ENCODE measurements at places on chromosomes 7 and 10.

- no peak for DNase-seq
These were observed 100.9 kb downstream of the TES start for GRCh38 chr7:116311259-116311658.

GRCh38 chr10:122847782-122848604, 2.3 kb upstream of the CUZD1 start:
- no peak for DNase-seq

GRCh38 chr7:64879800-64880199, 23.3 kb upstream of the ZNF273 start:
- no peak for DNase-seq

DNA sequence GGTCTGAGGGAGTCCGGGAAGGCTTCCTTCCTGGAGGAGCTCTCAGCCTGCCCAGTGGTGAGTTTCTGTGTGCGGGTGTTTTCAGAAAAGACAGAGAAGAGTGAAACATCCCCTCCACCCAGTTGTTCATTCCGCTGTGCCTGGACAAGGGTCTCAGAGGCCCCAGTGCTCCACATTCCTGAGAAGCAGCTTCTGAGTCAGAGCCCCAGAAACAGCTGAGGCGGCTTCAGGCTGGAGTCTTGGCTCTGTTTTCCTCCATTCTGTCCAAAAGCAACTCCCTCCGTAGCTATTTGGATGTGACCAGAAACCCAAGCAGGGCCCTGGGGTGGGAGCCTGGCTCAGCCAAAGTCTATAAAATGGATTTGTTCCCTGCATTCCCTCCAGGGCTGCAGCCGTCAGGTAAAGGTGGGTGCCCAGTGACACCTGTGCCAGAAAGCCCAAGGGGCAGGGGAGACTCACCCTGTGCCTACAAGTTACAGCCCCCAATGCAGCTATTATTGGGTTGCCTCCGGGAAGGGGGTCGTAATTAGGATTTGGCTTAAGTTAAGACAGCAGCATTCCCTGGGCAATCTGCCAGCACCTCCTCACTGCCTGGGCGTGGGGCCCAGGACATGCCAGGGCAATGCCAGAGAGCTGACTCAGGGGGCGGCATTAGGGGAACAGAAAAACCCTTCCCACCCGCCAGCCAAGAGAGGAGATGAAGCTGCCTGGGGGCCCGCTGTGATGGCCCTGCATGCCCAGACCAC, 13.1 kb upstream of the CAMK2G start:
- no peak for DNase-seq

GRCh38 chr10:67698164-67698563, 2.2 kb upstream of the CTNNA3 start:
- no peak for DNase-seq

DNA sequence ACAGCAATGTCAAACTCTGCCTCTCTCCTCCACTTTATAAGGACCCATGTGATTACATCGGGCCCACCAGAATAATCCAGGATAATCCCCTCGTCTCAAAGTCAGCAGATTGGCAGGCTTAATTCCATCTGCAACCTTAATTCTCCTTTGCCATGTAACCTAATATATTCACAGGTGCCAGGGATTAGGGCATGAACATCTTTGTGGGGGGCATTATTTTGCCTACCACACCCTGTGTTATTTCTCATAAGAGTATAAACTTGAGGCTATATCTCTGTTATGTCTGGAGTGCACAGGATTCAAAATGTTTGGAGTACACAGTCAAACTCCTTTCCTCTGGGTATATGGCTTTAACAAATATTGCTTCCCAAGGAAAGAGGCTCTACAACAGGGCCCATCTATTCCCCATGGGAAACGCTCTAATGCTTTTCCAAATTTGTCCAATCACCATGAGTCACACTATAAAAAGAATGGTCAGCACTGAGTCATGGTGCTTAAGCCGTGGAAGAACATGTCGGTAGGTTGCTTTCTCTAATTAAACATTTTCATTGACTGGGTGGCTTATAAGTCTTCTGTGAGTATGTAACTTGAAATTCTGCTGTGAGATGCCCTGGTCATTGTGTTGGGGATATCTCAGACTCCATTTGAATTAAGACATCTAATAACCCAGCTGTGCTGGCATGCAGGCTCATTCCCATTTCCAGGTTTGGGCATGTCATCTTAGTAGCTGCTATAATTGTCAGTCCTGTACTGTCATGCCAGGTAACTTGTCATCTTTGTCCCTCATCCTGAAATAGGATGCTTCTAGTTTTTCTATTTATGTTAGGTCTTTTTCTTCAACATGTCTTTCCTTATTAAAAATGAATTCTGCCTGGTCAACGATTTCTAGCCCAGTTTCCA, 11.5 kb upstream of the AKR1B10 start:
- no peak for DNase-seq

Measured in activated CD4-positive, CD25-positive, alpha-beta regulatory T cell (primary cell).